ENCODE measurements at places on chromosomes 1 and 21. TPM values are rescaled to one million over a fixed set of nuclear protein-coding genes. Genes with fewer than 3 reads are reported as not detected.

Gene CD48
- not detected for total RNA-seq

DNA sequence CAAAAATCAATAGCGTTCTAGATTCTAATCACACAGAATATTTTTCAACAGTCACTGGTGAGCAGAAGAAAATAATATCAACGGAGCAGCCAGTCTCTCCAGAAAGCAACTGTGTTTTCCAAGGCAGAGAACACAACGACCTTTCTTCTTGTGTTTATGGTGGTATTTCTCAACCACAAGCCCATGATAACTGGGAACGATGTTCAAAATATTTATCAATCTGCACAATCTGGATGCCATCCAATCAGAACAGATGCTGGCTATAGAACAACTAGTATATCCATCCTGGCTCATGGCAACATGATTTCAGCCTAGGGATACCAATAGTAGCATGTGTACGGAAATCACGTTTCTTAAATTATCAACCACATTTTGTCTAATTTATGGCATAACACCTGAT is 162.7 kb upstream of the RUNX1 start:
- no peak for DNase-seq

GRCh38 chr1:60621368-60621851 is 461.0 kb upstream of the NFIA start:
- peak; percentile 24 for DNase-seq

DNA sequence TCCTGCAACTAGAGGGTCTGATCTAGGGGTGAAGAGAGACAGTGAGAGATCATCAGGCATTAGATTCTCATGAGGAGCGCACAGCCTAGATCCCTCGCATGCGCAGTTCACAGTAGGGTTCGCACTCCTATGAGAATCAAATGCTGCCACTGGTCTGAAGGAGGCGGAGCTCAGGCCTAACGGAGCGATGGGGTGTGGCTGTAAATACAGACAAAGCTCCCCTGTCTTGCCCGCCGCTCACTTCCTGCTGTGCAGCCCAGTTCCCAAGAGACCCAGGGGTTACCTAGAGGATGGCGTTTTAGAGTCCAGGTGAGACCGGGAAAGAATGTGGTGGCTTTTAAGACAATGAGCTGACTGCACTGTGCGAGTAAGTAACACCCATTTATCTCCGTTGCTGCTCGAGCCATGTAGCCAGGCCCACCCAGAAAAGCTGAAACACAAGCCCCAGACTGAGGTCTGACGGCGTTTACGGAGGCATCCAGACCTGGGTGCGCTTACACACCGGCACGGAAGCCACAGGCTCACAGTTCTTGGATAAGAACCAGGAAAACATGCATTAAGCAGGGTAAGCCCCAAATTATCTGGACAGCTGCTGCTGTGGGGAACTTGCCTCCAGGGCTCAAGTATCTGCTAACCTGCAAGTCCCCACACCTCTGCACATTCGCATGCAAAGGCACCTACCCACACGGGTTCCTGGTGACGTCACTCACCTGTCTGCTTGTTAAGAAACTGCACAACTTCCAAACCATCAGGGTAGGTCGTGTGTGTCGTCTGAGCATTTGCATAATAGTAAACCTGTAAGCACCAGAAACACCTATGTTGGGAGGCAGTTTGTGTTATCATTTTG is 12.5 kb downstream of the TCP10L start:
- DNase-seq, result no peak

GRCh38 chr1:59672851-59673572 is 141.7 kb upstream of the HOOK1 start:
- peak; percentile 63 for DNase-seq

GRCh38 chr1:246152986-246153431 is 354.1 kb downstream of the SMYD3 start:
- no peak for DNase-seq

- DNase-seq, result no peak
Measured at GRCh38 chr1:202588503-202589189, 121.6 kb downstream of the SYT2 start.

DNA sequence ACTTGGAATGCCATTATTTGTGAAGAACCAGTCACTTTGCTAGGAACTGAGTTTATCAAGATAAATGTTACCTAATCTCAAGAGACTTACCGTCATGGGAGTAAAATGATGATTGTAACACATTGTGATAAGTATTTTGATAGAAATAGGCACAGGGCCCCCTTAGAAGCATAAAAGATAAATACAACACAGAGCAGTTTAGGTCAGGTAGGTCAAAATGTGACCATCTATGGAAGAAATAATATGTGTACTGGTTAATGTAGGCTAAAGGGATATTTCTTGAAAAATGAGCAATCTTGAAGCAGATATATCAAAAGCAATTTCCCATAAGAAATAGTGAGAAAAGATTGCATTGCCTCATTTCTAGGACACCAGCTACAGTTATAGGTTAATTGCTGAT is 1386.8 kb upstream of the ADGRL2 start:
- no peak for DNase-seq

Gene WDR64
- total RNA-seq, result not detected

DNA sequence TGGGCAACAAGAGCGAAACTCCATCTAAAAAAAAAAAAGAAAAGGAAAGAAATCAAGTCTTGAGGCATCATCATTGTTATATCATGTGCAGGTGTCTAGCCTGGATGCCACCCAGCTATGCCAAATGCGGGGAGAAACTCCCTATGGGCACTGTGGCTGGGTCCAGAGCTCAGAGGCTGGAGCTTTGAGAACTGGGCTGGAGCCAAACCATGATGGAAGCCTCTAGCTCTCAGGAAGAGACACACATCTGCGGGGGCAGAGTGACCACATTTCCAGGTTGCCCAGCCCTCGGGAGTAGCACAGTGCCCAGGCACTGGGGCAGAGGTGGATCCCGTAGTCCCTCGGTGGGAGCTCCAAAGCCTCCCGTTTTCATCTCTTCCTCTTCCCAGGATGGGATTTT is 58.9 kb downstream of the COL18A1 start:
- DNase-seq, result no peak

Gene EPHA10
- not detected for total RNA-seq

DNA sequence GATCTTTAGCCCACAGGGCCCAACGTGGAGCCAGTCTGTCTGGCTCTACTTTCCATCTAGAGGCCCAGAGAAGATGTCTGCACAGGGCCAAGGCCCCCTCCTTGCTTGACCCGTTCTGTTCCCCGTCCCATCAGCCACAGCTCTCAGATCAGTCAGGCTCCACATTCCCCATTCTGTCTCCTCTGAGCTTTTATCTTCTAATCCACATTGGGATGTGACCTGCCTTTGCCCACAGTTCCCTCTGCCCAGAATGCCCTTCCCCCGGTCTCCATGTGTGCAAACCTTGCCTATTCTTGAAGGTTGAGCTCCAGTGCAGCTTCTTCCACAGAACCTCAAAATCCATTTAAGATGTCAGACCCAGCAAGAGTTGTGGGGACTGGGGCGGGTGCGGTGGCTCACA is 53.3 kb upstream of the WASF2 start:
- DNase-seq, result no peak

DNA sequence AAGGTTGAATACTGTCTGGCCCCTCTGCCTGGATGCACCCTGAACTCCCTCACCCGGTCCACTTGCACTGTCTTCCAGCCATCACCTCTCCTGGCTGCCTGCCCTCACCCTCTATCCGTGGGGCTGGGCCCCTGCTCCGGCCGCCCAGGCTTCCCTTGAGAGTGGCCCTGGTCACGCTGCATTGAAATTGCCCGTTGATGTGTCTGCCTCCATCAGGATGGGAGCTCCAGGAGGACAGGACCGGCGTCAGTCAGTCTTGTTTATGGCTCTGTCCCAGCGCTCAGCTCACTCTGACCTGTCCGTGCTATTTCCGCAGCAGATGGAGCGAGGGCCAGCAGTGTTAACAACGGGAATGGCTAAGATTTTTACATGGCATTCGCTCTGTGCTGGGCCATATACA is 34.9 kb downstream of the FOXO6 start:
- no peak for DNase-seq

Gene WASF2
- 37.9 TPM for total RNA-seq

Gene PPIH
- total RNA-seq, result 26.0 TPM

GRCh38 chr1:61083807-61084440 is 1.6 kb downstream of the NFIA start:
- peak; percentile 67 for DNase-seq

- peak; percentile 50 for DNase-seq
Measured at GRCh38 chr1:183834568-183834967, 29.6 kb downstream of the RGL1 start.

Gene PTGS2
- 15.0 TPM for total RNA-seq

Gene S1PR1
- 5.5 TPM for total RNA-seq

Gene STIL
- 3.9 TPM for total RNA-seq

DNA sequence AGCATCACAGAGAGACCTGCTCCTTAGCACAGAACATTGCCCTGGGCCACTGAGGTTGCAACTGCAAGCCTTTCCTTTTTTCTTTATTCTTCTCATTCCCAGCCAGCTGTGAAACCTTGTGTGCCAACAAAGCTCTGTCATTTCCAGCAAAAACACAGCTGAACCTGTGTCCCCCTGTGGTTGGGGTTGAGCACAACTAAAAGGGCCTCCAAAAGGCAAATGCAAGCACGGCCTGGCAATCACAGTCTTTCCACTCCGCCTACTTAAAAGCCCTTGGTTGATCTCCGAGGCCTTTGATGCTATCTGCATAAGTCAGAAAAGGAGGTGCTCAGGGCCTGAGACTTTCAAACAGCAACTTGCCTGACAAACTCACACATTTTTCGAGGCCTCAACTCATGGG is 32.7 kb downstream of the SUSD4 start:
- peak; percentile 2 for DNase-seq

DNA sequence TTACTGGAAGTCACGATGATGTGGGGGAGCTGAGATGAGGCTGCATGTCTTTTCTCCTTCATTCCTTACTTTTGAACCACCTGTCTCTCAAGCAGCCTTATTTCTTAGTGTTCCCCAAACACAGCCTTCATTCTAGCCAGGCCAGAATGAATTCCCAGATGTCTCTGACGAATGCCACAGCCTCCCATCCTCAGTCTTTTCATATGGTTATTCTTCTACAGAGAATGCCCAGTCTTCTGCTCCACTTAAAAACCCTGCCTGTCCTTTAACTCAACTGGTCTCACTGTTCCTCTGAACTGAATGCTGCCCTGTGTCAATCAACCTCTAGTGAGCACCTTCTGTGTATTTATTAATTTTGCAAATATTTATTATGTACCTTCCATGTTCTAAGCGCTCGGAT is 156.2 kb downstream of the PLA2G4A start:
- DNase-seq, result no peak

Gene SHE
- 0.49 TPM for total RNA-seq

GRCh38 chr1:24169286-24169685 is 17.8 kb downstream of the IFNLR1 start:
- DNase-seq, result no peak

- no peak for DNase-seq
Measured at GRCh38 chr1:95262913-95263312, 28.9 kb downstream of the RWDD3 start.

DNA sequence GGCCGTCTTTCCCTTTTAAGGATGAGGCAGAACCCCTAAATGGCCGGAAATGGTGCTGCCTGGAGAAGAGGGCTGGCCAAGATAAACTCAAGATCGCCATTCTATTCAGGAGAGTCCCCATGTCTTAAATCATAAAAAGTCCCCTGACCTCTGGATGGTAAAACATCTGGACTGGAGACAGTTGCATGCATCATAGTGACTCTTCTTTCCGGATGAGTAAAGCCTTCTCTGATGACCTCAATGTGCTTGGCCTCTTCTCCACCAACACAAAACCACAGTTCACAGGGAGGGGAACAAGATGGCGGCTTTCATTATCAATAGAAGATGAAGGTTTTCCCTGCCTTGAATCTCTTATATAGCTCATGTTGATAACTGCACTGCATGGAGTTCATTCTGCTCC is 27.5 kb upstream of the H6PD start:
- DNase-seq, result peak; percentile 37

DNA sequence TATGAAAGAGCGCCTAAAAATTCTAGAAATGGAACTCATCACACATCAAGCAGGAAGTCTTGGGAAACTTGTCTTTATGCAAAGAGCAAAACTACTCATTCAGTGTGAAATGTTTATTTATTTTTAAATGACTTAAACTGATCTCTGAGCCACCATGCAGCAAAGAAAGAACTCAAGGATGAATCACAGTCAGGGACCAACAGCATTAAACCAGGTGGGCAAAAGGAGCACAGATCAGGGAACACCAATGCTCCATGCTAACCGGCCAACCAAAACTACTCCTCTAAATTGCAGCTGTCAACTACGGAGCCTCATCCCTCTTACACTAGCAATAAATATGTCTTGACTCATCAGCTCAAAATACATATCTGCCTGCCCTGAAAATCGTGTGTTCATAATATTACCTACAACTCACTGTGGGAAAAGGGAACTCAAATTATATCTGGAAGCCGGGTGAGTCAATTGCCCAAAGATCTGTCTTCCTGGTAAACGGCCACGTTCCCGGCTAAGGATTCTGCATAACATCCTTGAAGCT is 129.2 kb downstream of the PTPN14 start:
- peak; percentile 54 for DNase-seq

GRCh38 chr1:34946211-34946610 is 16.8 kb upstream of the DLGAP3 start:
- no peak for DNase-seq

Gene C1orf53
- 4.5 TPM for total RNA-seq

DNA sequence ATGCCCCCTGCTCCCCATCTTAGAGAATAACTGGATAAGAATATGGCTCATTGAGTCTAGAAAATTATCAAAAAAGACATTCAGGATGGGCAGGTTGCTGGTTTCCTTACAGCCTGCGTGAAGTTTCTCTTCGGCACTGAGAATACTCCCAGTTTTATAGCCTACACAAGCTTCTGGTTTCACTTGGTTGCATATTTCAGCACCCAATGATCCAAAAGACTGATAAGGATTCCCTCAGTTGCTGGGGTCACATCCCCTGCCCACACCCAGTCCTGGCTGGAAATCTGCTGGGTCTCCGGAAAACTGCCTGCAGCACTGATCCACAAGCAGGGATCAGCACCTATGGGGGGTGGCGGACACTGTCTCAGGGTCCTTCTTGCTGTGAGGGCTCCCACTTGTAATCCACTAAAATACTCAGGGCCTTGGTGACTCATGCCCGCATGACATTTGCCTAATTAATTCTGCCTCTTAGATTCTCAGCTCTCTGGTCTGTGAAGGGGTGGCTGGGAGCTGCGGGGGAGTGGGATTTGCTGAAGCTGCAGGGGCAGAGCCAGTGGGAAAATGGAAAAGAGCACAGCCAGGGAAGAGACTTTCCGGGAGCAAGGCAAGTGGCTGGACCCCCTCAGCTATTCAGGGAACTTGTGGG is 142.5 kb downstream of the ZNF648 start:
- no peak for DNase-seq

Gene ELAPOR1
- 0.45 TPM for total RNA-seq

GRCh38 chr1:172882791-172883386 is 167.9 kb downstream of the TNFSF18 start:
- no peak for DNase-seq

Gene FYB2
- total RNA-seq, result not detected
